ENCODE measurements at places on chromosomes 1 and 21.
A peak's percentile ranks its signal among the peaks of the same experiment; 100 is the strongest.

DNA sequence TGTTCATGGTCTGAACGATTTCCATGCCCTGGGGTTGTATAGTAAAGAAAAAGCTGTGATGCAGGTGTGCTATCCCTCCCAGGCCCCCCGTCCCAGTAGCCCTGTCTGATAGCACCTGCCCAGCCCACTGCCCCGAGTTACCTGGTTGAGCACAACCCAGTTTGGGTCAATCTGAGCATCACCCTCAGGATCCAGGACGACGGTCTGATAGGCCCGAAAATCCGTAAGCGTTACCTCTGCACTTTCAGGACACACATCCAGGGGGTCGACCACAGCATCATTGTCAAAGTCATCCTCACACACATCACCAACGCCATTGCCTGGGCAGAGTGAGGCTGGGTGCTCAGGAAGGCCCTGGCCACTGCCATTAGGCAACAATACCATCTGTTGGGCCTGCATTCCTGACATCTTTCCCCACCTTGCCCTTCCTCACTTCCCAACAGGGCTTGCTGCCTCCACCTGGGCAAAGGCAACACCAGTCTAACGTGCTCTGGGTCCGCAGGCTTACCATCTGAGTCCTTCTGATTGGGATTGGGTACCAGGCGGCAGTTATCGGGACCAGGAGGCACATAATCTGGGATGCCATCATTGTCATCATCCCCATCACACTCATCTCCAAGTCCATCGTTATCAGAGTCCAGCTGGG is 9.7 kb downstream of the THBS3 start:
- DNase-seq = no peak

DNA sequence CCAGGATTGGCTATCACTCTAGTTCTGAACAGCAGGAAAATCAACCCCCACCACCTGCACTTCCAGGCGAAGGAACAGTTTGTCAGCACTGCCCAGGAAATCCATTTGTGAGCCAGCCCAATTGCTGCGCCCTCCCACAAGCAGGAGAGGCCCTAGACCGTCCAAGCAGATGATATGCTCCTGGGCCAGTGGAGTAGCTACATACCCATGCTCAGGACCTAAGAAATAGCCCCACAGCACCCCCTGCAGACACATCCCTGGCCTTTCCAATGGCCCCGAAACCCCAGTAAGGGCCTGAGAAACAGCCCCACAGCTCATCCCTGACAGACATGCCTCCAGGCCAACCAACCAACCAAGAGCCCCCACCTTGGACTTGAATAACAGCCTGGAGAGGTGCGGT is 111.5 kb upstream of the ZC3H11B start:
- DNase-seq = no peak

GRCh38 chr1:46137916-46138315 is 5.5 kb upstream of the PIK3R3 start:
- DNase-seq = no peak

DNA sequence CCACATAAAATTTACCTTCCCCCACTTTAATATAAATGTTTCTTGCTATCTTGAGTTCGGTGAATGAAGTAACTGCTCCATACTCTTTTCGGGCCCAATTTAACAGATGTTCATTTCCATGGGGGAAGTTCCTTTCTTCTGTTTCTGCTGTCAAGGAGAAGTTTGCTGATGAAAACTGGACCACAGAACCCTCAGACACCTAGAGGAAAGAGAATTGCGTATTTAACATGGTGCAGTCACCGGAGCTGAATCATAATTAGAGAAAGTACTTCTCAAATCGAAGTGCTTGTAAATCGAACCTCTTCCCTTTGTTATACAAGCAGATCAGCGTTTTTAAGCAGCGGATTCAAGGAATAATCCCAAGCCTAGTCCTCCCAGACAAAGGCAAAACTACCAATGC is 151.2 kb downstream of the TGFBR3 start:
- no peak for DNase-seq

- DNase-seq = no peak
Measured at GRCh38 chr1:244231572-244232315, 180.7 kb downstream of the ZBTB18 start.

DNA sequence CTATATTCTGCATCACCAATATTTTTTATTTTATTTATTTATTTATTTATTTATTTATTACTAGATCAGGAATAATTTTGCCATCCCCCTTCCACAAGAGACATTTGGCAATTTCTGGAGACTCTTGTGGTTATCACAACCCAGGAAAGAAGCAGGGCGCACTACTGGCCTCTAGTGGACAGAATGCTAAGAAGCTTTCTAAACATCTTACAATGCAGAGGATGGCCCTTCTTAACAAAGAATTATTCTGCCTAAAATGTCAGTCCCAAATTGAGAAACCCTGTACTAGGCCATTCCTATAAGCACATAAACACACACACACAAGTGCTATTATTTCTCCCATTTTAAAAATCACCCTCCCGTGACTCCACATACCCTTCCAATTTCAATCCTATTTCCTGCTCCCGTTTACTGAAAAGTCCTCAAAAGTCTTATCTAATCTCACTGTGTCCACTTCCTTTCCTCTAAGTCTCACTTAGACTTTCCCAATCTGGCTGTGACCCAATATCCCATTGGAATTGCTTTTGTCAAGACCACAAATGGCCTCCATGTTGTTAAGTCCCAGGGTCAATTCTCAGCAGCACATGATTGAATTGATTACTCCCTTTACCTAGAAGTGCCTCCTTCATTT is 43.7 kb upstream of the RNF11 start:
- DNase-seq = peak; percentile 10

DNA sequence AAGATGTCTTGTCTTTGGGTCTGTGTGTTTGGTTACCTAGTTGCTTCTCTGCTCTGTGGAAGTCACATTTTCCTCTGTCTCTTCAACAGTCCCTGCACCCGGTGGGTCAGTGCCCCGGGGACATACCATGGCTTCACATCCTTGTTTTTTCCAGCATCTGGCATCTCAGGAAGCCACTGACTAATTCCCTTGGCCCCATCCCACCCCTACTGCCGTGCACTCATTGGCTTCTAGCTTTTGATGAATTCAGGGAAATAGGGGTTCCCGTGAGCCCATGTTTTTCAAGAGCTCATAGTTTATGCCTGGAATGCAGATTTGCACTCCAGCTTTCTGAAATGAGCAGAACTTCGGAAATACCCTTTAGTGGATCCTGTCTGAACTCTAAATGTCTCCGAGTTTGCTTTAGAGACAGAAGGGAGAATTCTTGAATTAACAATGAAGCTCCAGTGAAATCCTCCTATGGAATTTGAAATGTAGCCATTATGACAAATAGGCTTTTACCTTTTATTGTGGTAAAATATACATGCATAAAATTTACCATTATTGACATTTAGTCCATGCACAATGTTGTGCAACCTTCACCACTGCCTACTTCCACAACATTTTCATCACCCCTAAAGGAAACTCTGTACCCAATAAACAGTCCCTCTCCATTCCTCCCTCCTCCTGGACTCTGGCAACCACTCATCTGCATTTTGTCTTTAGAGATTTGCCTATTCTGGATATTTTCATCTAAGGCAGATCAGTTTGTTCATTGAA is 67.5 kb downstream of the CLIC6 start:
- no peak for DNase-seq

DNA sequence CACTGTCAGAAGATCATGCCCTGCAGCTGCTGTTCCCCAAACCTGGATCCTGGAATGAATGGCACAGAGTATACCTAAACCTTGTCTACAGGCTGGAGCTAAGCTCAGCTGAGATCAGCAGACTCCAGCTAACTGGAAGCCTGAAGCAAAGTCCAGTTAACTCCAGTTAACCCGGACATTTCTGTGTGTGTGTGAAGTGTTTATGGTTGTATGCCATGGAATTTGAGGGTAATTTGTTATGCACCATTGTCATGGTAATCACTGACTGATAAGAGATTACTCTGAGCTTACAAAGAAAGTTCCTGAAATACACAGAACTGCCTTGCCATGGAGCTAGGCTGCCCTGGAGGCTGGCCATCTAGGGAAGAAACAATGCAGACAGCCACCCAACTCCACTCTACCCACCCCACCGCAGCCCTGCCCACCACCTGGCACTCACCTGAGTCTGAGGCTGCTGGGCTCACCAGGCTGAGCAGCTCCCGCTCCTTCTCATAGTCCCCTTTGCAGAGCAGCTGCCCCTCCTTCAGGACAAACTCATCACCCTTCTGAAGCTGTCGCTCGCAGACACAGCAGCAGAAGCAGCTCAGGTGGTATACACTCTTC is 107.4 kb downstream of the LMX1A start:
- DNase-seq = no peak

DNA sequence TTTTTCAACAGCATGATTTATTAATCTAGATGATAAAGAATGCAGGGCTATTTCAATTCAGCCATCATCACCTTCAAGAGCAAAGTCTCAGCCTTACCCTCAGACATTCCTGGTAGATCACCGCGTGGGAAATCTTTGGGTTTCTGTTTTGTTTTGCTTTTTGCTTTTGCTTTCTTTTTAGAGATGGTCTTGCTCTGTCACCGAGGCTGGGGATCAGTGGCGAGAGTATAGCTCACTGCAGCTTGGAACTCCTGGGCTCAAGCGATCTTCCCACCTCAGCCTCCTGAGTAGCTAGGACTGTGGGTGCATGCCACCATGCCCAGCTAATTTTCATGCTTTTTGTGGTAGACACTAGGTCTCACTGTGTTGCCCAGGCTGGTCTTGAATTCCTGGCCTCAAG is 289.7 kb downstream of the AJAP1 start:
- DNase-seq = no peak

- no peak for DNase-seq
Measured at GRCh38 chr1:182141040-182141439, 79.5 kb upstream of the ZNF648 start.

DNA sequence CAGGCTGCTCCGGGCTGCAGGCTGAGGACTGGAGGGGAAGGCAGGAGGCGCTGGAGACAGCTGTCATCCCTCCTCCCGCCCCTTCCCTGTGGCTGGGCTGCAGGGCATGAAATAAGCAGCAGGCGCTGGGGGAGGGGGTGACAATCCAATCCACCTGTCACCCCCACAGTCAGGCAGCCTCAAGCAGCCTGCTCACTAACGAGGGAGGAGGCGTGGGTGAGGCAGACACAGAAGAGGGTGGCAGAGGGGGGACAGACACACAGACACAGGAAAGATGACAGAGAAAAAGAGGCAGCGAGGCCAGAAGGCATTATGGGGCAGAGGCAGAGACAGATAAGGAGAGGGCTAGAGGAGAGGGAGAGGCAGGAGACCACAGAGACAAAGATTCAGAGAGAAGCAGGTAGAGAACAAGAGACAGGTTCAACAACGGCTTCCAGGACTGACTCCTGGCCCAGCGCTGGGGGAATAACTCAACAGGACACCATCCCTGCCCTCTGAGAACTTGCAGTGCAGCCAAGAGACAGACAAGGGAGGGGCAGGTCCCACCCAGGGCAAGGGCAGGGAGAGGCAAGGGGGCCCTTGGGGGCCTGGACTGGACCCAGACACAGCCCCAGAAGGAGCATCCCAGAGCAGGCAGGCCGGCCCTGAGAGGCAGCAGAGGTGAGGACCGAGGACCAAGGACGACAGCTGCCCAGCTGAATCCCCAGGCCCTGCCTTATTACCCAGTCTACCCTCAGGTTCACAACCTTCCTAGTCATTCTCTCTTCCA is 11.2 kb downstream of the MEF2D start:
- DNase-seq = no peak

- no peak for DNase-seq
Measured at GRCh38 chr1:210464519-210465039, 135.9 kb downstream of the HHAT start.

DNA sequence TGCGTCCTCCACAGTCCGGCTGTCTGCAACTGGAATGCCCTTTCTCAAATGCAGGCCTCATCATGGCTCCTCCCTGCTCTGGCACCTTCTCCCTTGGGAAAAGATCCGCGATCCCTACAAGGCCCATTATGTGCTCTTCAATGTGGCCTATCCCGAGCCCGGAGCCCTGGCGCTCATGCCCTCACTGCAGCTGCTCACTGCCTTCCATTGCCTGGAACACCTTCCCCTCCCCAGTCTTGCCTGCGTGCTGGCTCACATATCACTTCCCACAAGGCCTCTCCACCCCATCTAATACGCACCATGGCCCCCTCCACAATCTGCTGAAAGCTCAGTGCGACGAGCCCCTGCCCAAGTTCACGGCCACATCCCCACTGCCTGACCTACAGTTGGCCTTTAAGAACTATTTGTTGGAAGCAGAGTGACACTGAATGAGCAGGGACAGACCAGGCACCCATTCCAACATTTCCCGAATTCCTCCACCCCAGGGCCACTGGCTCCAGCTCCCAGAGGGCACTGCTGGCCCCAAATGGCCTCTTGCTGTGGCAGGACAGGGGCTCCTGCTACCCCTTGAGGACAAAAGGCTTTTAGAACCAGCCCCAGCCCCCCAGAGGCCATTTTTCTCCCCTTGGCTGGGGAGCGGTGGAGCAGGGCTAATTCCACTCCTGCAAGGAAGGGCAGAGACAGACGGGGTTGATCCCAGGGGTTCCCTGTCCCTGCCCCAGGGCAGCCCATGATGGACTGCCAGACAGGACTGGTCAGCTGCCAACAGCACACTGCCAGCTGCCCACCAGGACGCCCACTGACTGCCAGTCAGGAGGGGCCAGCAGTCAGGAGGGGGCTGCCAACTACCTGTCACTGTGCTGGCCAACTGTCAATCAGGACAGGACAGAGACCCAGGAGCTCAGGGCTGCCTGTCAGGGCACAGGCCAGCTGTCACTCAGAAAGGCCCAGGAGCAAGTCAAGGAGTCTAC is 64.8 kb downstream of the DHRS3 start:
- no peak for DNase-seq

DNA sequence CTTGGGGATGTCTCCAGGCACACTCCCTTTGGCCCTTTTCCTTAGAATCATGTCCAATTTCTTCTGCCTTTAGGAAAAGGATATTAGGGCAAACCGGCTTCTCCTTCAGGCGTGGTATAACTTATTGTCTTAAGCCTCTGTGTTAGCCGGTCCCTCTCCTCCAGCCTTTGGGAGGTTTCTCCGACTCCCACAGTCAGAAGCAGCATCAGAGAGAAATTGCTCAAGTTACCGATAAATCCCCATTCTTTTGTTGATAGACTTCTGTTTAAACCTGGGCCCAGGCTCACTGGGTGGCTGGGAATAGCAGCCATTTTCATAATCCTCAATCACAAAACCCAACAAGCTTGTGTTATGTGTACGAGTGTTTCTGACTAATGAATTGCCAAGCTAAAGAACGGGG is 85.4 kb upstream of the KAZN start:
- no peak for DNase-seq

DNA sequence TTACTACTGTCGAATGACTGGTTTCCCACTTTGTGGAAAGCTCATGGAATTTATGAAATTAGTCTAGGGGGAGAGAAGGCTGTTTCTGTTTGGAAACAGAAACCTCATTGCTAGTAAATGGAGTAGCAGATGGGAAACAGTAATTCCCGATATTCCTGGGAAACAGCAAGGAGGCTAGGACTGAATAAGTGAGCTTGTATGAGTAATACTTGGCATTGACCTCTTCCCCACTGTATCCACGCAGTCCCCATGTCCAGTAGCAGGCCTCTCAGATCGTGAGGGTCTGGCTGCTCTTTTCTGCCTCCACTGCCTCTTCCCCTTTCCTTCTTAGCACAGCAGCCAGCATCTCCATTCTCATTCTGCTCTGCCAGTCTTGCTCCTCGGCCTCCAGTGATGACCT is 75.5 kb downstream of the PRDM2 start:
- no peak for DNase-seq

- DNase-seq = no peak
Measured at GRCh38 chr21:44429894-44430293, 25.4 kb upstream of the LRRC3 start.

- no peak for DNase-seq
Measured at GRCh38 chr1:183284086-183284485, 98.0 kb downstream of the LAMC2 start.

Measured in hypothalamus (tissue), 51 donors.